ENCODE measurements at places on chromosomes 6 and 20. TPM values are rescaled to one million over a fixed set of nuclear protein-coding genes. Genes with fewer than 3 reads are reported as not detected.

Gene KCNB1
- not detected for total RNA-seq

Gene FAM209A
- 5.4 TPM for total RNA-seq

Gene KHDC1L
- not detected for total RNA-seq

Gene PI3
- not detected for total RNA-seq

Gene ADGRB3
- total RNA-seq: not detected

Gene TRIM10
- not detected for total RNA-seq

Gene C6orf136
- 29.3 TPM for total RNA-seq

Gene KIF13A
- 1.7 TPM for total RNA-seq

Gene MCCD1
- not detected for total RNA-seq

Gene PPARD
- 37.2 TPM for total RNA-seq

Gene FAM217A
- not detected for total RNA-seq

Gene LPA
- total RNA-seq: not detected

Gene GNMT
- 1.2 TPM for total RNA-seq

Gene MCHR2
- total RNA-seq: not detected

DNA sequence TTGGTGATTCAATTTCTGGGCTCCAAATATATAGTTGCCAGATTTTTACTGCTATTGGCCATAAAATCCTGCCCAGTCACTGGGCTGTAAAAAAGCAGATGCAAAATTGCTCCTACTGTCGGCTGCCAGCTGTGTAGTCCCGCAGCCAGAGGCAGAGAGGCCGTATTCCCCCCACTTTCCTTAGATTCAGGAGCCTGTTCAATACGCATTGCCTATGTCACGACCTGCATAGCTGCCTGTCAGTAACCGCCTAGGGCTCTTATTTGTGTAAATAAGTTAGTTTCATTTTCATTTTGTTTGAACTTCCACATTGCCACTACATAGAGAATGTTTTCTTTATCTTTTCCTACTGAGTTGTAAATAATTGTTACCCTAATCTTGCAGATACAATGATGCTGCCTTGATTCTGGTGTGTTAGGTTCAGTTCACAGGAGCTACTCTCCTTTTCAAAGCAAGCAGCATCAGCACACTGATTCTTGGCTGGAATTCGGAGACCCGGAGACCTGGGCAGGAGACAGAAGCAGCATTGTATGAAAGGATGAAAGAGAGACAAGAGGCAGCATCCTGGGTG lies 46.0 kb upstream of the UST start:
- H3K27me3 ChIP-seq: no peaks in the 10 kb centered on the region
- peaks cover 16% of the 10 kb centered on the region for H3K4me1 ChIP-seq
- DNase-seq: peak; percentile 35
- no peaks in the 10 kb centered on the region for H3K36me3 ChIP-seq

DNA sequence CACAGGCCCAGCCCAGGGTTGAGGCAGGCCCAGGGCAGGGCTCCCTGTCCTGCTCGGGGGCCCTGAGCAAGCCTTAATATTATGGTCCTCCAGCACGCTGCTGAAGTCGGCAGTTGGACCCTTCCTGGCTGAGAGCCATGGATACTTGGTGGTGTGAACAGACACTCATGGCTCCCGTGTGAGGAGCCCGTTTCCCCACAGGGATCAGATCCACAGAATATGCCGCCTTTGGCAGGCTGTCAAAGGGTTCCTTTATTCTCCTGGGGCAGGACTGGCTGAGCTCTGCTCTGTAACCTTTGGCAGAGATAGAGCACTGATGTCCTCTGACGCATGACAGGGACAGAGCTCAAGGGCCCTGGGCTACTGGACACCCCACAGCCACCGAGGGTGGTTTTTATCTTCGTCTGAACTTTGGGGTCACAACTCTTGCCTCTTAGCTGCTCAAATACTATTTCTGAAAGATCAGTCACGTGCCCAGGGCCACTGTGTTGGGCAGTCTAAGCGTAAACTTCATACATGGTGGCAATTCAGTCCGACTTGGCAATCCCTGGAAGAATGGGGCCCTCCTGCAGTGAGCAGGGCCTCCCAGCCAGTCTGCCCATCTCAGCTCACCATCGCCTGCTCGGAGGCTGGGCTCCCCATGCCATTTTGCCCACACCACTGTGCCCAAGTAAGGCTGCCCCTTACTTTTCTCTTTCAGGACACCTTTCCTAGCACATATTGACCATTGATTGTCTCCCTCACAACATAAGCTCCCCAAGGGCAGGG lies 49.1 kb downstream of the TTI1 start:
- no peak overlapping the region for H3K27ac ChIP-seq
- no peaks in the 10 kb centered on the region for H3K36me3 ChIP-seq
- H3K27me3 ChIP-seq: no peaks in the 10 kb centered on the region
- no peak for DNase-seq

GRCh38 chr6:4962905-4963304 lies 40.9 kb downstream of the RPP40 start:
- H3K36me3 ChIP-seq: no peaks in the 10 kb centered on the region
- no peak overlapping the region for H3K27ac ChIP-seq
- no peaks in the 10 kb centered on the region for H3K27me3 ChIP-seq

DNA sequence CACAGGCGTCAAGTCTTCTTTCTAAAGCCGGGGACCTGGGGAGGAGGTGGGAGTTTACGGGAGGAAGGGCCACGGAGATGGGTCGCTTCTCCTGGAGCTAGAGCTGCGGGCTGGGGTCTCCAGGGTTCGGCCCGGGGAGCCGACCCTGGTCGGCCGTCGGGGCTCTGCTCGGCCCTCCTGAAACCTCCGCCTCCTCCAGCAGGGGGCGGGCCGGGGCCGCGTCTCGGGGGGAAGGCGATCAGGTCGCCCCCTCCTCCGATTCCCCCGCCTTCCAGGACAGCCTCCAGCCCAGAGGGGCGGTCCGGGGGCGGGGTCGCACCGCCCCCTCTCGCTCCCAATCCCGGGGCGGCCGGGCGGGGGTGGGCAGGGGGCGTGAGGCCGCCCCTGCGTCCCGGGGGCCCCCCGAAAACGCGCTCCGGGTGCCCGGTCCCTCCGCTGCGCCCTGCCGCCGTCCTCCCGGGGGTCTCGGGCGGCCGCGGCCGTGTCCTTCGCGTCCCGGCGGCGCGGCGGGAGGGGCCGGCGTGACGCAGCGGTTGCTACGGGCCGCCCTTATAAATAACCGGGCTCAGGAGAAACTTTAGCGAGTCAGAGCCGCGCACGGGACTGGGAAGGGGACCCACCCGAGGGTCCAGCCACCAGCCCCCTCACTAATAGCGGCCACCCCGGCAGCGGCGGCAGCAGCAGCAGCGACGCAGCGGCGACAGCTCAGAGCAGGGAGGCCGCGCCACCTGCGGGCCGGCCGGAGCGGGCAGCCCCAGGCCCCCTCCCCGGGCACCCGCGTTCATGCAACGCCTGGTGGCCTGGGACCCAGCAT lies at the start of gene CEBPB:
Gene CEBPB, plus strand, starts transcription at position 580 of the 814 bp plus-strand sequence. Its CDS starts 204 bp downstream, at position 784.
- H3K36me3 ChIP-seq: peaks cover 3% of the 10 kb centered on the region
- H3K27ac ChIP-seq: peak within 1 kb of the TSS; percentile 70
- H3K4me1 ChIP-seq: peaks cover 34% of the 10 kb centered on the region
- no peak within 1 kb of the TSS for H3K4me3 ChIP-seq
- DNase-seq: peak; percentile 83
- H3K27me3 ChIP-seq: no peaks in the 10 kb centered on the region

- H3K4me1 ChIP-seq: no peaks in the 10 kb centered on the region
- no peaks in the 10 kb centered on the region for H3K36me3 ChIP-seq
- no peak overlapping the region for H3K4me3 ChIP-seq
These were observed 102.8 kb upstream of the TFAP2D start for GRCh38 chr6:50610562-50610961.

DNA sequence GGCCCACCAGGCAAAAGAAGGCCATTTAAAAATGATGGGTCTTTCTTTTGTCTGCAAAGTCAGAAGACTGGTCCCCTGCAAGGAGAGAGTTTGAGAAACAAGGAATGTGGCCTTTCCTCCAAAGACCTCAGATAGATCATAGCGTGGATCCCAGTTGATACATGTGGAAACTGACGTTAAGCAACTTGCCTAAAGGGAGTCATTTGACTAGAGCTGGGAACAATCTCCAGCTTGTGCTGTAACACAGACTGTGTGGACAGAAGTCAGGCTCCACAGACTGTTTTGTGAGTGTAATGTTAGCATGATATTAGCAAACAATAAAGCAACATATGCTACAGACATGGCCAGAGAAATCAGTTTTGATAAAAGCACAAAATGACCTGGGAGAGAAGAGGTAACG lies 140.4 kb upstream of the CITED2 start:
- H3K27ac ChIP-seq: no peak overlapping the region
- DNase-seq: no peak
- peaks cover 8% of the 10 kb centered on the region for H3K4me1 ChIP-seq

DNA sequence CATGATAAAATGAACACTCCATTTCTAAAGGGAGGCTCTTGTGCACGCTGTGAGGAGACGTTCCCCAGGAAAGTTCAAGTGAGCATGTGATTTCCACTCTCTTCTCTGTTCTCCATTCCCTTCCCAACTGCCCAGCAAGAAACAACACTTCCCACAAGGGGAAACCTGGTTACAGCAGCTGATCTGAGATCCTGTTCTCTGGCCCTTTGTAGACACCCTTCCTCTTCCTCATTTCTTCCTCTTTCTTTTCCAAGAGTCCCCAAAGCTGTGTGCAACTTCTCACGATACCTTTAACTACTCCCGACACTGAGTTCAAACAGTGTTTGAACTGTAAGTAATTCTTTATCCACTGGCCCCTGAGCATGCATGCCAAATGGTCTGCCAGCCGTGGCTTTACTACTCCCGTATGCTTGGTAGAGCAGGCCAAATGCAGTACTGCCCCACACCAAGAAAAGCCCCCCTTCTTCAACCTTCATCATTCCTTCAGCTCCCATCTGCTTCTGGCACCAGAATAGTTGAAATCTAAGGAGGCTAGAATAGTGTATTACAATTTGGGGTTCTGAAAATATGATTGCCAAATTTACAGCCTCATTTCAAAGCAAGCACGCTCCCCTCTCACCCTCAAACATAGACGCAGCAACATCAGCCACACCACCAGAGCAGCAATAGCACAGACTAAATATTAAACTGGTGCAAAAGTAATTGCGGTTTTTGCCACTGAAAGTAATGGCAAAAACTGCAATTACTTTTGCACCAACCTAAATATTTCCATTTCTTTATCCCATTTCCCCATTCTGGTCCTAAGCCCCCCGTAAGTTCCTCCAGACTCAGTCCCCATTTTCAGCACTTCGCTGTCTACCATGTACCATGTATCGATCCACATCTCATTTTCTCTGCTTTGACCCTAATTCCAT lies 4.3 kb downstream of the HLA-DMB start:
- no peaks in the 10 kb centered on the region for H3K36me3 ChIP-seq
- peaks cover 23% of the 10 kb centered on the region for H3K4me1 ChIP-seq
- DNase-seq: no peak
- no peak overlapping the region for H3K27ac ChIP-seq
- H3K4me3 ChIP-seq: no peak overlapping the region

- H3K27ac ChIP-seq: no peak overlapping the region
- H3K36me3 ChIP-seq: no peaks in the 10 kb centered on the region
- H3K27me3 ChIP-seq: no peaks in the 10 kb centered on the region
- H3K4me3 ChIP-seq: no peak overlapping the region
- H3K4me1 ChIP-seq: no peaks in the 10 kb centered on the region
These were observed 53.0 kb downstream of the HDGFL1 start for GRCh38 chr6:22622351-22622750.

DNA sequence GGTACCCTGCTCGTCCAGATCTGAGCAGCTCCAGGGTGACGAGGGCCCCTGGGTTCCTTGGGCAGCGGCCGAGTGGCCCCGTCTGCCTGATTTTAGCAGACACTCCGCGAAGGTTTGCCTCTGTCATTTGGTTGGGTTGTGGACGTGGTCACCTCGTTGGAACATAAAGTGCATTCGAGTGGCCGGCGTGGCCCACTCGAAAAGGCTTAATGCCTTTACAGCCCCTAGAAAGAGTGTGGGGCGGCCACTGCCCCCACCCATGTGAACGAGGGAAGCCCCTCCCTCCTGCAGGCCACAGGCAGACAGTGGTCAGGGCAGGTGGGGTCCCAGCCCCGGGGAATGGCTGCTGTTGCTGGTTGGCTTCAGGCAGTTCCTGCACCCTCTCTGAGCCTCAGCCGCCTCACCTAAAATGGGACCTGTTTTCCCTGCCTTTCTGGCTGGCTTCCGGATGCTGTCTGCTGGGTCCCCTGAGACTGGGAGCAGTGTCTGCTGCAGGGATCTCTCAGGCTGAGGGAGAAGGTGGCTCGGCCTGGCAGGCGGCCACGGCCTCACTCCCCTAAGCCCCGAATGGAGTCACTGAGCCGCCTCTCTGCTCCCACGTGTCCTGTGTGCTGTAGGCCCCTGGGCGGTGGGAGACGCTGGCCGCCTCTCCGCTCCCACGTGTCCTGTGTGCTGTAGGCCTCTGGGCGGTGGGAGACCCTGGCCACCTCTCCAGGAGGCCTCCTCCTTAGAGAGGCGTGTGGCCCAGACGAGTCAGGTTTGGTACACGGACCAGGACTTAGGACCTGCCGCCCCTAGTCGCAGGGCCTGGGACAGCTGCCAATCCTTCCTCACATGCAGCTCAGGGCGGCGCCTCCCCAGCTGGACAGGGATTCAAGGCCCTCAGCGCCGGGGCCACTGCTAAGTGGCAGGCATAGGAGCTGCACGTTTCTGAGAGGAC lies 233.0 kb downstream of the ERMARD start:
- H3K36me3 ChIP-seq: no peaks in the 10 kb centered on the region
- no peak overlapping the region for H3K4me3 ChIP-seq
- DNase-seq: no peak
- no peaks in the 10 kb centered on the region for H3K27me3 ChIP-seq
- H3K27ac ChIP-seq: no peak overlapping the region
- peaks cover 3% of the 10 kb centered on the region for H3K4me1 ChIP-seq

DNA sequence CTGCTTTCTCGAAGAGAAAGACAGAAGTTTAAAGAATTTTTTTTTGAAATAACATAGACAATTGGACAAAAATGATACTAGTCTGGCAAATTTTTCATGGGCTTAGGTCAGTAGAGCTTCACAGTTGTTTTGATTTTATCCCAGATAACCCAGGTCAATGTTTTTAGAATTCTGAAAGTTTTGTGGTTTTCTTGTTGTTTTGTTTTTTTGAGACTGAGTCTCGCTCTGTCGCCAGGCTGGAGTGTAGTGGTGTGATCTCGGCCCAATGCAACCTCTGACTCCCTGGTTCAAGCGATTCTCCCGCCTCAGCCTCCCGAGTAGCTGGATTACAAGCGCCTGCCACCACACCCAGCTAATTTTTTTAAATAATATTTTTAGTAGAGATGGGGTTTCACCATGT lies 22.8 kb downstream of the KIF13A start:
- no peaks in the 10 kb centered on the region for H3K27me3 ChIP-seq
- no peak overlapping the region for H3K4me3 ChIP-seq
- no peak overlapping the region for H3K27ac ChIP-seq

All from CD4-positive, alpha-beta memory T cell (primary cell).